Left ventricle myocardium superior (tissue), 1 donor: ENCODE measurements at places on chromosomes 11 and 22. TPM values are rescaled to one million over a fixed set of nuclear protein-coding genes. Genes with fewer than 3 reads are reported as not detected.

The GNG3 gene
- not detected for total RNA-seq

- peak; percentile 67 for DNase-seq
Observed at GRCh38 chr22:46150655-46151477, 540 bp downstream of the PPARA start.

DNA sequence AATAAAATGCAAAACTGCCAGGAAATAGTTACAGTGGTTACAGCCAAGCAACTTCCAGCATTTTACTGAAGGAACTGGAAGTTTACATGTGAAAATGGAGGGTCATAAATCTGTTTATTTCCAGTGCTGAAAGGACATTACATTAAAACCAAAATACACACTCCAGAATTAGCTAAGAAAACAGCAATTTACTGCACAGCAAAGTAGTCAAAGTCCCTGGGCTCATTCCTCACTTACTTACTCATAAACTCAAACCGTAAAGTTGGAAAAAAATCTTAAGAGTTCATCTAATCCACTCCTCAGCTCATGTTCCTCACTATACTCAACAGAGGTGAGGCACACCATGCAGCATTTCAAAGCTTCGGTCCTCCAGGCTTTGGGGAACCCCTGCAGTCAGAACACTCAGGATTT is 17.4 kb downstream of the CTSC start:
- no peak for DNase-seq

The LGR4 gene
- total RNA-seq, result 43.5 TPM

GRCh38 chr11:65008016-65008415 is 5.9 kb upstream of the ARL2 start:
- no peak for DNase-seq

DNA sequence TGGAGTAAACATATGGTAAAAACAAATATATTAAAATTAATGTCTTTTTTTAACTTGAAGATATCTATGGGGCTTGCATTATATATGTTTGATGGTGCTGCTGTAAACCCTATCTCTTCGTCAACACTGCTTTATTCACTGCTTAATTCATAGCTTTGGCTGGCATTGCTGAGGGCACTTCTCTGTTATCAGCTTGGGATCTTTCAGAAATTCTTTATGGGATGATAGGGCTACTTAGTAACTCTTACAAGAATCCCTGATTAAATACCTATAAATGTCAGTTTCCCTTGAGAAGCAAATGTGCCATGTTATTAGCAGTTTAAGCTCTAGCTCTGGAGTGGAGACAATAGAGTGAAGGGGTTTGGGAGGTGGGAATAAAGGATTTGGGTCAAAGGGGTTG is 112.3 kb downstream of the SWAP70 start:
- DNase-seq, result no peak

DNA sequence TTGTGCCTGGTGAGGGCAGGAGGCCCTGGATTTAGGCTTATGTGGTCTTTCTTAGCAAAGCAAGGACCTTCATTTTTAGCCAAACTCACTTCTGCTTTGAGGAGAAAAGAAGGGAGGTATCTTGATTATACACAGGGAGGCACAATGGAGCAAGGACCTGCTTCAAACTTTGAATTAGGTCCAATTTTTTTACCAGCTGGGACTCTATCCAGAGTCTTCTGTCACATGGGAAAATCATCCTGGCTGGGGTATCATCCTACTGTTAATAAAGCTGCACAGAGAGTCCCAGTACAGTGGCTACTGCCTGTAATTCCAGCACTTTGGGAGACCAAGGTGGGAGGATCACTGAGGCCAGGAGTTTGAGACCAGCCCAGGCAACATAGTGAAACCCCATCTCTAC is 87.8 kb downstream of the CWC15 start:
- DNase-seq, result no peak

DNA sequence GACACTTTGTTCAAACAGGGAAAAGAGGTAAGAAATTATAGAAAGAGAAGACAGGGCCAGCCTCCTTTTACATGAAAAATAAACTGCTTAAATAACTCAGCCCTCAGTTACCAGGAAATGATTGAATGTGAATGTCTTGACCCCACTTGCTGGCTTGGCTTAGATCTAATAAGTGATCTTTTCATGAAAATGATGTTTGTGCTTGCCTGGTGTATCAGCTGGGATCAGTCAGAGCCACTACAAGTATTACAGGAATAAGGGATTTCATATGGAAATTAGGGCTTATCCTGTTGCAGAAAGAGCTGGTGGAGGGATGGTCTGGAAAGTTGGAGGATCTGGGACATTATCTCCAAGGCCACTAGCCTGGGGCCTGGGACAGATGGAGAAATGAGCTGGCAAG is 51.8 kb downstream of the COMMD9 start:
- DNase-seq, result no peak

- no peak for DNase-seq
Observed at GRCh38 chr11:94997437-94997836, 23.9 kb downstream of the KDM4D start.
